HCT116 (cell line): ENCODE measurements at places on chromosomes 16 and 17. TPM values are rescaled to one million over a fixed set of nuclear protein-coding genes. Genes with fewer than 3 reads are reported as not detected.

Gene CCL8
- total RNA-seq, result not detected

Gene NPIPB13
- total RNA-seq, result 9.1 TPM

Gene PRKCB
- 0.89 TPM for total RNA-seq

Gene KRTAP1-3
- total RNA-seq, result not detected

Gene SLC6A2
- not detected for total RNA-seq

Gene CCL4
- total RNA-seq, result 1.2 TPM

Gene KRTAP4-1
- total RNA-seq, result not detected

Gene TMIGD1
- not detected for total RNA-seq

Gene CCL13
- total RNA-seq, result not detected

Gene TMEM238L
- total RNA-seq, result not detected

Gene PTX4
- not detected for total RNA-seq

Gene ACSM2B
- total RNA-seq, result not detected

Gene CTRB2
- total RNA-seq, result 10.0 TPM

Gene ITGAX
- total RNA-seq, result 1.9 TPM

Gene HBQ1
- not detected for total RNA-seq

Gene SPN
- total RNA-seq, result 0.47 TPM

Gene CDH5
- 0.15 TPM for total RNA-seq

Gene FA2H
- total RNA-seq, result 11.1 TPM

Gene USB1
- 73.1 TPM for total RNA-seq

Gene RCVRN
- not detected for total RNA-seq

Gene SLFN14
- not detected for total RNA-seq

Gene EPN2
- total RNA-seq, result 73.1 TPM

Gene TMEM235
- not detected for total RNA-seq

Gene TPPP3
- 1.2 TPM for total RNA-seq

Gene RNF222
- not detected for total RNA-seq

Gene RBFOX1
- total RNA-seq, result not detected
